ENCODE measurements at places on chromosomes 5 and 9.

GRCh38 chr5:18576586-18576985 is 942.3 kb downstream of the TAF11L14 start:
- DNase-seq = no peak

DNA sequence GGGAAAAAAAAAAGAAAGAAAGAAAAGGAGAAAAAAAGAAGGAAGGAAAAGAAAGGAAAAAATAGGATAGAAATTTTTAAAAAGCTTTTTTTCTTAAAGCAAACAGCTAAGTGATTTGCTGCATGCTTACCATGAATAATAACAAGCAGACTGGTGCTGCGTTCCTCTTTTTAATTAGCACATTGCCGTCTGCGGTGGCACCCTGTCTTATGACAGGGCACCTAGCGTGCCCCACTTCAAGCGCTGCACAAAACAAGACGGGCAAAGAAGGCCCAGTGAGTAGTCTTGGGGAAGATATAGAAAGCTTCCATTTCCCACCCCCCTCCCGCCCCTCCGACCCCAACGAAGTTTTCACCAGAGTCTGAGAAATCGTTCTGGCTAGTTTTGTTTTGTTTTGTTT is 513.9 kb downstream of the ZNF608 start:
- peak; percentile 55 for DNase-seq

- no peak for DNase-seq
Observed at GRCh38 chr9:129518074-129518473, 102.8 kb downstream of the C9orf50 start.

- DNase-seq = no peak
Observed at GRCh38 chr5:120039111-120039510, 409.8 kb downstream of the FAM170A start.

GRCh38 chr9:3516667-3517330 is 9.0 kb downstream of the RFX3 start:
- no peak for DNase-seq

DNA sequence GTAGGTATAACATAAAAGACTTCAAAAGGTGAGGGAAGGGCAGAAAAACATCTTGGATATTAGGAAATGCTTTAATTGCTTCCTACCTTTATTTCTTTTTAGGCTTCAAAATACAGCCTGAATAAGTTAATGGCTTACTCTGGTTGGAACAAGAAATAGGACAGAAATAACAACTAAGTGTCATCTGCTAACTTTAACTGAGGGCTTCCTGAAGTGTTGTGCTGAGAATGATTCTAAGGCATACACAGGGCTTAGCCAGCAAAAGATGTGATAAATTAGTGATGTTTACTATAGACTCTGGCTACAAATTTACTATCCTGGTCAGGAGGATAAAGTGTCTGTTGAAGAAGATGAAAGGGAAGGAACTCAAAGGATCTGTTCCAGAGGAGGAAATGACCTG is 34.2 kb downstream of the ABHD17B start:
- no peak for DNase-seq

DNA sequence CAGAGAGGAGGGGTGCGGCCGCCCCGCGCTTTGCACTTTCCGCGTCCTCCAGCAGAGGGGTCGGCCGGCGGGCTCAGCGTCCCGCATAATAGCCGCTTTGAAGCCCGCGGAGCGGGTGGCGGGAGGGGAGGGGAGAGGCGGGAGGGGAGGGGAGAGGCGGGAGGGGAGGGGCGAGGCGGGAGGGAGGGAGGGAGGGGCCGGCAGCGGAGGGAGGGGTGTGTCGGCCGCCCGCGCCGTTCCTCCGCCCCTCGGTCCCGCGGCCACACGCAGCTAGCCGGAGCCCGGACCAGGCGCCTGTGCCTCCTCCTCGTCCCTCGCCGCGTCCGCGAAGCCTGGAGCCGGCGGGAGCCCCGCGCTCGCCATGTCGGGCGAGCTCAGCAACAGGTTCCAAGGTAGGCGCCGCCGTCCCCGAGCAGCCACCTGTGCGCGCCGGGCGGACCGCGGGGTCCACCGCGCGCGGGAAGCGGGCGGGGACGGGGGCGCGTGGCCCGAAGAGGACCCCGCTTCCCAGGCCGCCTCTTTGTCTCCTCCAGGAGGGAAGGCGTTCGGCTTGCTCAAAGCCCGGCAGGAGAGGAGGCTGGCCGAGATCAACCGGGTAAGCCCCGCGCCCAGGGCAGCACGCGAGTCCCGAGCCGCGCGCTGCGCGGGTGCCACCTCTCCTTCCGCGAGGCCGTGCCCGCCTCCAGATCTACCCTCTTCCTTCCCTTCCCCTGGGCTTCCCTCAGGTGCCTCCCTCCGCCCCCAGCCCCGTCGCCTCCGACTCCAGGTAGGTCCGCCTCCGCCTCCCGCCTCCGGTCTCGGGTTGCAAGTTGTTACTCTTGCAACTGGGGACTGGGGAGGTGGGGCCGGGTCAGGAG is at the start of gene AIF1L:
AIF1L (plus strand) TSS at position 263 of the 857 bp plus-strand sequence; CDS start at position 362, 99 bp downstream.
- no peak for DNase-seq

DNA sequence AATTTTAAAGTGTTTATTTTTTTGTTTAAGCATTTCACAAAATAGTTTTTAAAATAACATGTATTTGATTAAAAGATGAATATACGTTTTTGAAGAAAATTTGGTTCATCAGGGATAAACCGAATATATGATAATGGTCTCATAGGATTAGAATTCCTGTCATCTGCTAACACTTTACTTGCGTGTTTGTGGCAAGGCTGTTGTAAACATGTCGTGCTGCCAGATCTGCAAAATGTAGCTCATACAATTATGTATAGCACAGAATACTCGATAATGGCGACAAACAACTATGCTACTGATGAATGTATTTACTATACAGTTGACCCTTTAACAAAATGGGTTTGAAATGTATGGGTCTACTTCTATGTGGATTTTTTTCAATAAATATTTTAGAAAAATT is 7.2 kb upstream of the TXNDC8 start:
- no peak for DNase-seq

DNA sequence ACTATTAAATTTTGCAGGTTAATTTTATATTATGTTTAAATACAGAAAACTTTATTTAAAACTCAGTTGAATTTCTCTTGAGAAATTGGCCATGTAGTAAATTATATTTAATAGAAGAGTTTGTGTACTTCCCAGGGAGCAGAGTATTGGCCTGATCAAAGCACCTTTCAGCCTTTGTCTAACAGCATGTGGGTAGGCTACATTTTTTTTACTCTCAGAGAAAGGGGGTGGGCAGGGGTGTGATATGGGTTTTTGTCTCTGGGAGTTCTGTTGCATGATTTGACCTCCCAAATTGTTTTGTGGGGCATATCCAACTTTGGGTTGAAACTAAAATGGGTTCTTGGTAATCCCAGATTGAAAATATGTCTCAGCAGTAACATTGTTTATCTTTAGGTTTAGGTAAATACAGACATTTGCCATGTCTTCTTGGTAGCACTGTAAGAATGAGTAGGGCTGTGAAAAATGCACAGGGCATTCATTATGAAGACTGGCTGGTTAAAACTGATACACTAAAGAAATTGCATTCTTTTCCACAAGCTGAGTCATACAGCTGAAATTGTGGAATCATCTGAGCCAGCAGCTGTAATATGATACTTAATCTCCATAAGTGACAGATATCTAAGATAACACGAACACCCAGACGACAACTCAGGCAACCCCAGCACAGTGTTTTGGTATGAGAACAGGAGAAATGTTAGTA is 75.4 kb upstream of the CDKN2B start:
- DNase-seq = peak; percentile 24

- DNase-seq = peak; percentile 73
Observed at GRCh38 chr5:137714946-137715345, 20.9 kb downstream of the KLHL3 start.

DNA sequence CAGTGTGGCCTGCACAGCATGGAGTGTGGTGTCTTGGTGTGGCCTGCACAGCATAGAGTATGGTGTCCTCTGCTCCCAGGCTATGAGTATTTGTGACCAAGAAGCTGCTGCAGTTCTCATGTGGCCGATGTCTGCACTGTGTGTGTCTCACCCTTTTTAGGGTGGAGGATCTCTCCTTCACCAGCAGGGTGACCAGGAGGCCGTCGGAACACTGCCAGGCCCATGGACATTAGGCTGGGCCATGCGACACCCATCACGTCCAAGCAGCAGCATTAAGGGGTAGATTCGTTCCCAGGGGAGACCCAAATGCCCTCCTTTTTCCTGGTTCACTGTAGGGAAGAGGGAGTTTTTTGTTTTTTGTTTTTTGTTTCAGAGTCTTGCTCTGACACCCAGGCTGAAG is 115.3 kb upstream of the SPIN1 start:
- DNase-seq = no peak

DNA sequence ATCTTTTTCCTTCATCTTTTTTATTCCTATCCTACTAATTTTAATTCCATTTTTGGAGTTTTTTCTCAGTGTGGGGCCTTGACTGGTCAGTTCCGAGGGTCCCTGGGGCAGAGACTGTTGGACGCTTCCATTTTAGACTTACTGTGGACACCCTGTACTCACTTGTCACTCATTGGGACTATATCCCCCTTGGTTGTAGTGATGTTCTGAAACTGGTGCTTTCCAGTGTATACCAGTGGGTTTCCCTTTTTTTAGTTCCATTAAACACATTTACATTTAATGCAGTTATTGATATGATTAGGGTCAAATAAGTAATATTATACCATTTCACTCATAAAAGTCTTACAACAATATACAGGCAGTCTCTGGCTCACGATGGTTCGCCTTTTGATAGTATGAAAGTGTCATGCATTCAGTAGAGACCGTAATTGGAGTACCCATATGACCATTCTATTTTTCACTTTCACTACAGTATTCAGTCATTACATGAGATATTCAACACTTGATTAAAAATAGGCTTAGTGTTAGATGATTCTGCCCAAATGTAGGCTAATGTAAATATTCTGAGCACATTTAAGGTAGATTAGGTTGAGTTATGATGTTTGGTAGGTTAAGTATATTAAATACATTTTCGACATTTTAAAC is 46.0 kb downstream of the CNOT6 start:
- no peak for DNase-seq

DNA sequence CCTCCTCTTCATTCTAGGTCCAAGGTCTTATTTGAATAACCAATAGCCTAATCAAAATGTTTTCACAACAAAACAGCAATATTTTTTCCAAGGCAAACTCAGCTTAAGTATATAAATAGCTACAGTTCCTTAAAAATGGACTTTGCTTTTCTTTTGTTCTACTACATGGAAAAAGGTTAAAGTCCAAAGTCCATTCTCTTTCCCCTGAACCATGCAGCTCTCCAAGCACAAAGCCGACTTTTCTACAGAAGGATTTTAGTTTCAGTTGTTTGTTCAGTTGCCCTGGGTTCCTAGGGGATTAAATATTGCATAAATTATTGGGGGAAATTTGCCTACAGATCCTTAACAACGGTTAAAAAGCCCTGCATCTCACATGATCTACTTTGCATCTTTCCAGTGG is 677.0 kb upstream of the KLF4 start:
- no peak for DNase-seq

GRCh38 chr5:145157841-145158240 is 677.3 kb downstream of the PRELID2 start:
- no peak for DNase-seq

DNA sequence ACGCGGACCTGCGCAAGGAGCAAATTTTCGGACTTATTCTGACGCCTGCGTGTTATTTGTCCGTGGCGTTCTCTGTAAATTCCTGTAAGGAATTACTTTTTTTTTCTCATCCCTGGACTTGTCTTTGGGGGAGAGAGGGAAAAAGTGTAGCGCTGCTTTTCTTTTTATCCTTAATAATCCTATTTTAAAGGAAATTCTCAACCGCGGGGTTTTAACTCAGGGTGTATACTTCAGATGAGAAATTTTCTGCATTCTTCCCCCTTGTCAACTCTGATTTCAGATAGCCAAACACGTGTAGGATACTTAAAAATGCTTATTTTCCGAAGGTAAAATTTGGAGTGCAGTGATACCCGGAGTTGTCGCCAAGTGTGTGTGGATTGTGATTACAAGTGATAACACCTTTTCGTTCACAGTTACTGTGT is 853 bp downstream of the DCP2 start:
- no peak for DNase-seq

DNA sequence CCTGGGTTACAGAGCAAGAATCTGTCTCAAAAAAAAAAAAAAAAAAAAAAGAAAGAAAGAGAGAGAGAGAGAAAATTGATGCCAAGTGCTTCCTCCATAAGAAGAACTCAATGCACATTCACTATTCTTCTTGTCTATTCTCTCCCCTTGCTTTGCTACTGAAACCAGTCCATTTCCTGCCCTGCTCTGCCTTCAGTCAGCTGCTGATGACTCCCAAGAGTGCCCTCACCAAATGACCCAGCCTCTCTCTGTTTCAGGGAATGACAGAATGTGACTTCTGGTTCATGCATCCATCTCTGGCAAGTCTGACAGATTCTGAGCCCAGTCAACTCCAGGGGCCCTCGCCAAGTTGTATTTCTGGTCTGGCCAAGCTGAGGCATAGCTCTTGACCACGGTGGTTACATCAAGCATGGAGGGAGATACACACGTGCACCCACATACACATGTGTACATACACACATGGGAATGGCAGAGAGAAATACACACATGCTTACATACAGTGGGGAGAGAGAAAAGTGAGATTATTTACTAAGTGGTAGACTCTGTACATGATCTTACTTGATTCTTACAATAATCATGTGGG is 106.2 kb downstream of the NSG2 start:
- no peak for DNase-seq

DNA sequence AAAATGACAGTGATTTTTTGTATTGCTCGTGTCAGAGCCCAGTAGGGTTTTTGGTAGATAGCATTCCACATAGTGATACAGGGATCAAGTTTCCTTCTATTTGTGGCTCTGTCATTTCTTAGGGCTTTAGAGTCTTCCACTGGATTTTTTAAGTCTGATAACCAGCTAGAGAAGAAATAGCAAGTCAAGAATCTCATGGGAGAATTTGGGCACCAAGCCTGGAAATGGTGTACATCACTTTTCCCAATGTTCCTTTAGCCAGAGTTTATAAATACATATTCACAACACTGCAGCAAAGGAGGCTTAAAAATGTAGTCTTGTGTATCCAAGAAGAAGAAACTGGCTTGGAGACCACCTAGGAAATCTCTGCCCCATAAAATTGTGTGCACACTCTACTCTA is 647.1 kb upstream of the KLF4 start:
- DNase-seq = no peak

- peak; percentile 90 for DNase-seq
Observed at GRCh38 chr5:135433681-135434426, 13.3 kb downstream of the DCANP1 start.

DNA sequence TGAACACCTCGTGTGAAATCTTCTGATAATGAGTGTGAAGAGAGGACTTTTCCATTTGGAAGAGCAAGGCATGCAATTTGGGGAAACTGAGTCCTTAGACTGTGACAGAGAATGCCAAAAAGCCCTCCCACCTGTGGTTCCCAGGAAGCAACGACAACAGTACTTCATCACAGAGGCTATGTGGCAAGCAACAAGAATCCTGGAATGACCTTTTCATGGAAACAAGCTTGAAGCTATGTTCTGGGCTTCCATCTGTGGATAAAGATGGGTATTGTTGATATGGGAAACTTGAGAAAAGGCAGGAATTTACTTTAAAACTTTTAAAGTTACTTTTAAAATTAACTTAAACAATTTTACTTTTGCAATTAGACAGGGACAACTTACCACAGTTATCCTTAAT is 131.2 kb upstream of the ANKH start:
- no peak for DNase-seq

DNA sequence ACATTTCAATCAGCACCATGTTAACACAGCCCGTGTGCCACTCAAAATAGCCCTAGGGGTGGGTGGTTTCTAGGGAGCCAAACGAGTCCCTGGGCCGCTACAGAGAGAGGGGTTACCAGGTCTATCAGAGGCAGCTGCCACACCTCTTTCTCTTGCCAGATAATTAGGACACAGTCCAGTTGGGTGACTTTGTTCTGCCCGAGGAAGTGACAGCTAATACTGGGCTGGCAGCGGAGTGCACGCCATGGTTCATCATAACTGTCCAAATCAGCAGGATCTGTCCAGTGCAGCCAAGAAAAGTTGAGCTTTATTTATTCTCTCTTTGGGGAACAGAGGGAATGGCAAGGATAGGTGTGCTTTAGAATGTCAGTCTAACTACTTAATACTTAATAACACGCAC is 583.8 kb downstream of the BRINP1 start:
- DNase-seq = no peak
